Diencephalon (tissue), 1 donor: ENCODE measurements at places on chromosomes 16 and 17. TPM values are rescaled to one million over a fixed set of nuclear protein-coding genes. Genes with fewer than 3 reads are reported as not detected.

RNF151 gene
- not detected for total RNA-seq

COL1A1 gene
- 42.7 TPM for total RNA-seq

VMO1 gene
- total RNA-seq: 0.69 TPM

TEX19 gene
- not detected for total RNA-seq

CPSF4L gene
- total RNA-seq: not detected

TMC5 gene
- total RNA-seq: 0.69 TPM

NUPR1 gene
- total RNA-seq: 0.46 TPM

SGF29 gene
- 16.1 TPM for total RNA-seq

ENKD1 gene
- total RNA-seq: 11.3 TPM
